ENCODE measurements at places on chromosomes 3 and 15.

GRCh38 chr3:63343674-63344073 lies 65.6 kb downstream of the SYNPR start:
- no peak for DNase-seq

- DNase-seq, result no peak
Measured at GRCh38 chr3:188299068-188299467, 145.1 kb downstream of the LPP start.

- no peak for DNase-seq
Measured at GRCh38 chr3:71172951-71173350, 410.6 kb downstream of the FOXP1 start.

- no peak for DNase-seq
Measured at GRCh38 chr15:66898656-66899386, 166.6 kb upstream of the SMAD3 start.

DNA sequence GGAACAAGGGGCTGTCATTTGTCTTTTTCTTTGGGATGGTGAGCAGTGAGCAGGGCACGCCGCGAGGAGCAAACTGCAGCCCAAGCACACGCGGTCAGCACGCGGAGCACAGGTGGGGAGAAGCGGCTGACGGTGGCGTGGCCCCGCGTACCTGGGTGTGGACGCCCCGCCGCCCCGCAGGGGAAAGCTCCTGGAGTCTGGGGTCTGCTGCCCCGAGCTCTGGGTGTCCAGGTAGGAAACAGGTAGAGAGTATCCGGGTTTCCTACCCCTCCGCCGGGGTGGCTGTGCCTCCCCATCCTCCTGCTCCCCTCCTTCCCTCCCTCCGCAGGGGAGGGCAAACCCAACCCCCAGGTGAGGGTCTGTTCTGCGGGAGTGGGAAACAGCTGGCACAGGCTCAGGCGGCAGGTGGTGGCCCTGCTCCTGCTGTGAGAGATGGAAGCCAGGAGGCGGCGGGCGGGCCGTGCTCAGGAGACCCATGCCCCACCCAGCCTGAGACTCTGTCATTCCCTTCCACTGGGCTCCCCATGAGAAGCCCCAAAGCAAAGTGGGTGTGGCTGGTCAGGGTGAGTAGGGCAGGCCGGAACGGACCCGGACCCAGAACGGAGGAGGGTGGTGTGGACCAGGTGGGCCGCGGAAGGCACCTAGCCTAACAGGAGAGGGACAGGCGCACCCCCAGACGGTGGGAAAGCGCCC lies 56.9 kb upstream of the CGNL1 start:
- DNase-seq, result no peak

DNA sequence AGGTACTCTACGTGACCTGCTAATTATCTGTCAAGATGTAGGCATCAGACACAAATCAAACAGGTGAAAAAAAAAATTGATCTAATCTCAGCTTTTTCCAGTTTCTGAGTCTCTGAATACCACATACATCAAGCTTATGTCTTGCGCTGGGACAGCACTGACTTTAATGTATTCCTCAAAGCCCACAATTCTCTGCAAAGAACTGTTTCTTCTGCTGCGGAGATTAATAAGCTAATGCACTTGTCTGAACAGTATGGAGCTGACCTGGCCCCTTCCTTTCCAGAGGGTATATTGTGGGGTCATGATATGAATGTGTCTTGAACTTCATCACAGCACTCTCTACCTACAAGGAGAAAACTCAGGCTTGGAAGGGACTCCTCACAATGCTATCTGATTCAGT lies 87.8 kb downstream of the FOXB1 start:
- no peak for DNase-seq

- DNase-seq, result no peak
Measured at GRCh38 chr3:124854009-124854408, 33.2 kb downstream of the ITGB5 start.

DNA sequence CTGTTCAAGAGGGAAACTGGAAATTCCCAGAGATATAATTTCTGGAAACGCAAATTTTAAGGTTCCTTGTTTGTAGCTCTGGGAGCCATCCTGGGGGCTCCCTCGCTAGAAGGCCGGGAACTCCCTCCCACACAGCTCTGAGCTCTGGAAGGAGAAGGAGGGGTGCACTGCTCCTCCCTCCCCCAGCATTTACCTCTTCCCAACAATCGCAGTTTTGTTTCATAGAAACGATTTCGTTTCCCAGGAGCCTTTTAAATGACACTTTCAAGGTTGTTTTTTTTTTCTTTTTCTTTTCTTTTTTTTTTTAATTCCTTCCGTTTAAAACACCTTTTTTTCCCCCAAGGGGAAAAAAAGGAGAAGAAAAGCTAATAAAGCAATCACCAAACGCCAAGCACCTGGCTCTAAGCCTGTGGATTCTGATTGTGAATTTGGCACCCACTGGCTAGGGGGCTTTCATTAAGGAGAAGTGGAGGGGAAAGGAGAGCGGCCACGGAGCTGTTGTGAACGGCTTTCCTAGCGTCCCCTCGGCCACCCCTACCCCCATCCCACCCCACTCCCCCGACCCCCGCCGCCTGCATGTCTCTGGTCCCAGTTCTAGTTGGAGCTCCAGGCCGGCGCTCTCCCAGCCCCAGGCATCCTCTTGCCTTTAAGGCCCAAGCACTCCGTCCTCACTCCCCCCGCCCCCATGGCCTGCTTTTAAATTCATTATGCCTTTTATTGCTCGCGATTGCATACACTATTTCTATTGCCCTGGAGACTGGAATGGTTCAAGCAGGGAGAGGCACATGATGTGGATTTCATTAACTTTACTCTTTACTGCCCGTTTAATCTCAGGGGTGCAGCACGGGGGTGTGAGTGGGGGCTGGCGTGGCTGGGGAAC lies 13.6 kb upstream of the CCDC33 start:
- no peak for DNase-seq

GRCh38 chr15:101053261-101053660 lies 134.1 kb downstream of the LRRK1 start:
- no peak for DNase-seq

DNA sequence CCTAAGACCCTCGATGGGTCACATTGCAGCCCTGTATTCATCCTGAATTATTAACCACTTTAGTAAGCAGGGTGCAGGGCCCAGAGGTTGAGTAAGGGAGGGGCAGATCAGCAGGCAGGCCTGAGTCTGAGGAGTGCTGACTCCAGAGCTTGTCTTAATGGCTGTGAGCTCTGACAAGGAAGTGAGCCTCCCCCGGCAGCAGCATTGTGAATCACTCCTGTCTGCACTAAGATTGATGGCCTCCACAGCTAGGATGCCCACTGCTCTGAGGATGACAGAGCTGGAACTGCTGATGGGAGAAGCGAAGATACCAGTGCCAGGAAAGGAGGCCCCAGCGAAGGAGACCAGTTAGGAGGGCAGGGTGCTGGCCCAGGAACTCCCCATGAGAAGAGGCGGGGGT lies 46.5 kb upstream of the CCDC174 start:
- DNase-seq, result no peak

DNA sequence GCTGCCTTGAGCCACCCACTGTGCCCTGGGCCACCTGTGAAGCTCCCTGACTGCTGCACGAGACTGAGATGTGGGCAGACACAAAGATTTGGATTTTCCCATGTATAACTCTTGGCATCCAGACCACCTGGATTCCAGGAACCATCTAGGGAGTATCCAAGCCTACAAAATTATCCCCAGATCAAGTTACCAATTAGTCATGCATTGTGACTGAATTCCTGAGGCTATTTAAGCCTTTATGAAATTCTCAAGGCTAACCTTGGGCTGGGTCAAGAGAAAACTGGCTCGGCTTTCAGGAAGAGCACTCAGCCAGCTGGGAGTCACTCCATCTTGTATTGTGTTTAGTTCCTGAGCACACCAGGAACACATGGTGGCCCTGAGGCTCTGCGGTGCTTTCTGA lies 13.3 kb upstream of the ATP13A5 start:
- no peak for DNase-seq

DNA sequence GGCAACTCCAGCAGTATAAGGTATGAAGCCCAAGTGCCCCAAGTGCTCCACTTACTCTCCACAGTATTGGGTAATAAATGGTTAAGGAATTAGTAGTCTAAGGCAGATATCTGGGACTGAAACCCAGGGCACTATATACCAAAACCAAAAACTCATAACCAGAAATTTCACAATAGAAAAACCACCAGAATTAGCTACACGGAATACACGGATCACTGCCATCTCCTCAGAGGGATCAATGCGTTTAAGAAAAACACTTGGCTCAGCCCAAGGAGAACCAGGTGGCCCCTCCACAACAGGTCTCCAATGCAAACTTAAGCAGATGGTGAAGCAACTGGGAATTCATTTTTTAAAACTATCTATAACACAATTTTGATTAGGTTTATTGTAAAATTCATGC lies 83.6 kb downstream of the FAIM start:
- no peak for DNase-seq

DNA sequence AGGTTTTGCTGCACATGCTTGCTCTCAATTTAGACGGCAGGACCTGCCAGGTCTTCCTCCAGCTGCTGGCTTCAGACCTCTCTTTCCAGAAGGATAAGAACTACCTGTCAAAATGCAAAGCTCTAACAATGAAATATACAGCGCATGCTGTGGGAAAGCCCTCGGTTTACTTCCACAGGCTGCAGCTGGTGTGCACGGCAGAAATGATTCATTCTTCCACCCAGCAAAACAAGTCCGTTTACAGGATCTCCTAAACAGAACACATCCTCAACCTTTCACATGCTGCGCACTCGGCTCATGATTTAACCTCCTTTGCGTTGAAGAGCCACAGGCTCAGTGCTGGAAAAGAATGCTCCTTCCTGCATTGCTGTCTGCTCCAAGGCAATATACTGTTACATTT lies 92.4 kb upstream of the WNT5A start:
- no peak for DNase-seq

DNA sequence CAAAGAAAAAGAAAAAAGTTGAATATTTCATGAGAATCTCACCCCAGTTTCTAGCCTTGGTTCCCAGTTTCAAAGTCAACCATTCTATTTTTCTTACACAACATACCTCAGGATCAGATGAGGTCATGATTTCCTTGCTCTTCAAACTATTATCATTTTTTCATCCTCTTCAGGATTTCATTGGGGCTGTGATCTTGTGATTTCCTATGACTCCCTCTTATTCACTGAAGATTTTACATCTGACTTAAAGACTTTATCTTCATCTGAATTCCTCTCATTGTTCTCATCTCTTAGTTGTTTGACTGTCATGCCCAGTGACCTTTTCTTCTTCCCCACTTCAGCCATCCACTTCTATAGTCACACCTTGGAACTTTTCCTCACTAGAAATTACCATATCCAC lies 3.1 kb upstream of the C3orf33 start:
- no peak for DNase-seq

GRCh38 chr3:192054881-192055280 lies 593.9 kb downstream of the PYDC2 start:
- DNase-seq, result no peak

DNA sequence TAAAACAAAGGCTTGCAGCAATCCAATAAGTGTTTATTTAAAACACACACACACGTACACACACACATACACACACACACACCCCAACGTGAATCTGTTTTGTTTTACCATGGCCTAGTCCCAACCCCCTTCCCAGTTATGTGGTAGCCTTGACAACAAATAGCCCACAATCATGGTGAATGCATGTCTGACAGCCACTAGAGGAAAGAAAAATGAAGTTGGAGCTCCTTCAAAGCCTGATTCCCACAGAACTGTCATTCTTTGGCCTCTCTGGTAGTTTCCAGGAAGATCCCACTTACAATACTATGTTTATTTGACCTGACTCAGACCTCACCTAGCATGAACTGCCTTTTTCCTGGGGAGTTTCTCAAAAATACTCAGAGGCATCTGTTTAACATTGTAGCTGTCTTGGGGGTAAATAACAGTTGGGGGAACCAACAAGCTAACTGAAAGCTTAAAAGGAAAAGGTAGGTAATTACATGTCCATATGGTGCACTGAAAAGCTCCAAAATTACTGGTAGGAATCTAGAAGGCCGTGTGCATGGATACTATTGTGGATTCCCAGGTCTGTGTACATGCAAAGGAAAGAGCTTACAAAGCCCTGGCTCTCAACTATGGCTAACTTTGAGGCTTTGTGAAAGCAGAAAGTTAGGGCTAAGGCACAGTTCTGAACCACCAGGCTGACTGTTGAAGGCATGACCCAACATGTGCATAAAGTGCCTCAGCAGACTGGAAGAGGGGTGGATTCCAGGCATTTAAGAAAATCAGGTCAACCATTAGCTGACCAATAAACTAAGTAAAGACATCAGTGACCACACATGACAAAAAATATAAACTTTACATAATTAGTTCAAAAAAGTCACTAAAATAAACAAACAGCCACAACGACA lies 65.3 kb downstream of the FAIM start:
- DNase-seq, result no peak

GRCh38 chr3:112247900-112248299 lies 46.1 kb downstream of the SLC9C1 start:
- DNase-seq, result no peak
